LHCN-M2 (cell line): ENCODE measurements at places on chromosomes 7 and 10.

GRCh38 chr10:113746217-113746957 lies 5.1 kb upstream of the PLEKHS1 start:
- peak; percentile 14 for DNase-seq

DNA sequence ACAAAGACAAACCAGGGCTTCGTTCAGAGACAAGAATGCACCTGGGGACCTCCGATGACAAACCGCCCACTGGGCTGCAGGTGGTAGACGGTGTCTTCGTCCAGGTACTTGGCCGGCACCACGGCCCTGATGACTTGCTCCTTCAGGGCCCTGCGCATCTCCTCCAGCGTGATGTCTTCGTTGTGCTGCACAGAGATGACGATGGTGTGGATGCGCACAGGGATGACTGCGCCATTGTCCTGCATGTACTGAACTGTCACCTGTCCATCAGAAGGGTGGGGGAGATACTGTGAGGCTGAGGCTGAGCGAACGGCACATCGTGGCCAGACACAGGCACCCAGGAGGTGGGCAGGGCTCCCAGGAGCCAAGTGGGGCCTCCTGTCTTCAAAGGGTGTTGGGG lies 13.1 kb downstream of the MAT1A start:
- DNase-seq, result no peak

DNA sequence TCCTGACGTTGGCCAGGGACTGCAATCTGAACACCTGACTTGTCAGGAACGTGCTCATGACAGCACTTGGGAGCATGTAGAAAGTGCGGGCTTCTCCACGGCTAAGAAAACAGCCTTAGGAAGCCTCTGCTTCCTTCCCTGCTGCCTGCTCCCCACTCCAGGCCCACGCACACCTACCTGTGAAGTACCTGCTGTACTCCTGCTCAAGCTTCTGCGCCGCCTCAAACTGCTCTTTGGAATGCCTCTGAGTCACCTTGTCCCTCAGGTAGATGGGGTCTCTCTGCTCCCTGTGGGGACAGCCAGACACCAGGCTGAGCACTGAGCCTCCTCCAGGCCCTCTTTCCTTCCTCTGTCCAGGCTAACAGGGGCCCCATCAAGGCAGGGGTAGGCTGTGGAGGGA lies 132.7 kb downstream of the DLG5 start:
- no peak for DNase-seq

- DNase-seq, result peak; percentile 69
Observed at GRCh38 chr10:36023939-36024338, 381.8 kb upstream of the FZD8 start.

GRCh38 chr7:70619130-70619529 lies 512.8 kb upstream of the GALNT17 start:
- no peak for DNase-seq

GRCh38 chr7:149459540-149460452 lies 1.1 kb downstream of the ZNF777 start:
- peak; percentile 23 for DNase-seq

DNA sequence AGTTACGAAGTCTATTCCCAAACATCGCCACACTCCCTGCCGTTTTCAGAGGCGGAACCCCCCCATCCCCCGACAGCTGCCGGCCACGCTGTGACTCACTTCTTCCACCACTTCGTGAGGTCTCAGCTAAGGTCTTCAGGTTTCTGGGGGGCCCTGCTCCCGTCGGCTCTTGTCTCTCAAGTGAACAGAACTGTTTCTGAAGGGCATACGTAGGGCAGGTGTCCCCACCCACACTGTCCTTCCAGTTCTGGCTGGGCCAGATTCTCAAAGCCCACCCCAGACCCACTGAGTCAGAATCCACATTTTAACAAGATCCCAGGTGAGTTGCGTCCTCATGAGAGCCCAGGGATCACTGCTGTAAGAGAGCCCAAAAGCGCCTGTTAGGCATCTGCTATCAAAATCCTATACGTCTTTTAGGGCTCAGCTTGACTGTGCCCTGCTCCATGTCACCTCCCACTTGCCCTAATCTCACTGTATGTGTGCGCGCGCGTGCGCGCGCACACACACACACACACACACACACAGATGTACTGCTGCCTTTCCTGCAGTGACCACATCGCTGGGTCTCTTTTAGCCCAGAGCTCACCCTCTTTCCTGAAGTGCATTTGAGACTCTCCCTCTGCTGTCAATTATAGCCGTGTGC lies 78.8 kb downstream of the PROSER2 start:
- no peak for DNase-seq

DNA sequence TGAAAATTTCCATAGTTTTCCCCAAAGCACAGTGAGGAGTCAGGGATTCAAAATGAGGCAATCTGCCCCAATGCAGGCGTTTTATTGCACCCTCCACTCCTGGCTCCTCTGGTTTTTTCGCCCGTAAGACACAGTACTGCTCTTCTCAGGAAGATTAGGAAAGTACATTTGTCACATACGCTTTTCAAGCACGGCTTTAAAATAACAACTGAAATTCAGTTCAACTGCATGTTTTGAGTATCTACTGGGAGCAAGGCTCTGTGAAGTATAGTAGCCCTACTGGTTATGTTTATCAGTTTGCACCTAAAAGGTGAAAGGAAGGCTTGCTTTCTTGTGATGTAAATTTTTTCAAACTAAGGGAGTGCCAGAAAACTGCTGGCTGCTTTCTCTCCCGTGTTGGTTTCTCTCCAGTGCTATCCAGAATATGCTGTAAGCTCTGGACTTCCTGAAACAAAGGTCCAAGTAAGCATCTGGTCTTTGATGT lies 1.9 kb upstream of the SGMS1 start:
- DNase-seq, result no peak

- no peak for DNase-seq
Observed at GRCh38 chr7:79507131-79507530, 53.7 kb upstream of the MAGI2 start.
